ENCODE measurements at places on chromosomes 7 and 10. TPM values are rescaled to one million over a fixed set of nuclear protein-coding genes. Genes with fewer than 3 reads are reported as not detected.
A peak's percentile ranks its signal among the peaks of the same experiment; 100 is the strongest.

- peaks cover 4% of the 10 kb centered on the region for H3K4me1 ChIP-seq
- no peaks in the 10 kb centered on the region for H3K27me3 ChIP-seq
- DNase-seq, result peak; percentile 78
- 0 out of 2 replicates have a peak overlapping the region, but pooled peaks have one; percentile 12 for H3K27ac ChIP-seq
These were observed 656.0 kb downstream of the CNTNAP2 start for GRCh38 chr7:146772601-146773000.

GRCh38 chr10:110344622-110345021, 39.9 kb upstream of the SMNDC1 start:
- H3K27me3 ChIP-seq, result no peaks in the 10 kb centered on the region
- DNase-seq, result no peak
- H3K4me1 ChIP-seq, result peaks cover 21% of the 10 kb centered on the region
- no peaks in the 10 kb centered on the region for H3K36me3 ChIP-seq
- no peak overlapping the region for H3K4me3 ChIP-seq
- no peak overlapping the region for H3K27ac ChIP-seq

- peaks cover 4% of the 10 kb centered on the region for H3K27me3 ChIP-seq
- DNase-seq, result no peak
- peak overlapping the region; percentile 23 for H3K27ac ChIP-seq
- H3K36me3 ChIP-seq, result peaks cover 37% of the 10 kb centered on the region
- H3K4me1 ChIP-seq, result peaks cover 24% of the 10 kb centered on the region
- no peak overlapping the region for H3K4me3 ChIP-seq
These were observed 36.3 kb downstream of the SLC25A13 start for GRCh38 chr7:96285579-96285978.

GRCh38 chr7:44287488-44288380, 37.7 kb downstream of the CAMK2B start:
- peak; percentile 7 for DNase-seq
- no peak overlapping the region for H3K27ac ChIP-seq
- H3K4me3 ChIP-seq, result no peak overlapping the region
- H3K4me1 ChIP-seq, result no peaks in the 10 kb centered on the region
- no peaks in the 10 kb centered on the region for H3K36me3 ChIP-seq

GRCh38 chr7:155244675-155245074, 53.0 kb upstream of the INSIG1 start:
- H3K27ac ChIP-seq, result no peak overlapping the region
- H3K27me3 ChIP-seq, result peaks cover 4% of the 10 kb centered on the region
- no peak overlapping the region for H3K4me3 ChIP-seq
- H3K4me1 ChIP-seq, result peaks cover 12% of the 10 kb centered on the region

GRCh38 chr10:76393875-76394706, 962.7 kb downstream of the LRMDA start:
- no peak for DNase-seq
- H3K27ac ChIP-seq, result no peak overlapping the region
- no peaks in the 10 kb centered on the region for H3K27me3 ChIP-seq

Gene CYP2E1
- total RNA-seq, result 2.6 TPM

Gene SLC13A1
- total RNA-seq, result not detected
